Activated T-cell treated with anti-CD3 and anti-CD28 coated beads, Interleukin-2, amount 50 U/mL, for 72 hours (primary cell): ENCODE measurements at places on chromosomes 4 and X.

DNA sequence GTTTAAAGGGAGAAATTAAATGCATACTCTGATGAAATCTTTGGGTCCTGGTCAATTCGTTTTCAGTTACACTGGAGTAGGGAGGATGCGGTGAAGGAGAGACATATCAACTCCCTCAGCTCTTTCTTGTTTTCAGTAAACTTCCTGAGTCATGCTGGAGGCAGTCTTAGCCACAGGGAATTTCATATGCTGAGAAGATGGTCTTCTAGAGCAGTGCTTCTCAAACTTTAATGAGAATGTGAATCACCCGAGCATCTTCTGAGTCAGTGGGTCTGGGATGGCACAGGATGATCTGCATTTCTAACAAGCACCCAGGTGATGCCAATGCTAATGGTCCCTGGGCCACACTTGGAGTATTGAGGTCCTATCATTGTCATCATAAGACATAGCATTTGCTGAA lies 214.5 kb downstream of the KIT start:
- no peak overlapping the region for H3K4me3 ChIP-seq
- no peak overlapping the region for H3K27ac ChIP-seq
- H3K27me3 ChIP-seq, result no peaks in the 10 kb centered on the region
- H3K4me1 ChIP-seq, result no peaks in the 10 kb centered on the region
- DNase-seq, result no peak

DNA sequence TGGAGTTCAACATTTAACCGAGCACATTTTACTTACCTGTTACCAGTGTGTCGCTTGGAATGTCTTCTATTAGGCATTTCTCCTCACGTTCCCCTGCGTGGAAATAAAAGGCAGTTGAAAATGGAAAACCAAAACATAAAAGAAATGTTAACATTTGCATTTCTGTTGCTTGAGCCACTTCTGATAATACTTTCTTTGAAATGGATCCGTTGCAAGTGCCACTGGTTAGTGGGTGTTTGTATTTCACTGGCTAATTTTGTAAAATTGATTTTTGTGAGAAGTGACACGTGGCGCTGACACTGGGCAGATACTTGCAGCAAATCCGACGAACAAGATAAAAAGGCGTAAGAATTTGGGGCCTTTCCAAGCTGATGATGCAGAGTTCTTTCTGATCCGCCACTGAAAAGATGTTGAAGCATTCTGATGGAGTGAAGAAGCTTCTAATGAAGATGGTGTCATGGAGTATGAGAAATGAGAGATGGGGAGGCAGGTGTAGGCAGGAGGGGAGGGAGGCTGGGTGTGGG lies 18.8 kb downstream of the SPON2 start:
- no peak overlapping the region for H3K4me3 ChIP-seq
- H3K27me3 ChIP-seq, result peaks cover 27% of the 10 kb centered on the region
- no peaks in the 10 kb centered on the region for H3K4me1 ChIP-seq

- H3K4me1 ChIP-seq, result no peaks in the 10 kb centered on the region
- no peaks in the 10 kb centered on the region for H3K36me3 ChIP-seq
- no peak for DNase-seq
- H3K27me3 ChIP-seq, result no peaks in the 10 kb centered on the region
- no peak overlapping the region for H3K4me3 ChIP-seq
- H3K27ac ChIP-seq, result no peak overlapping the region
These were observed 319.2 kb upstream of the SLC7A11 start for GRCh38 chr4:138561276-138561880.

- no peak for DNase-seq
- H3K27me3 ChIP-seq, result no peaks in the 10 kb centered on the region
- no peak overlapping the region for H3K4me3 ChIP-seq
- no peak overlapping the region for H3K27ac ChIP-seq
These were observed 23.7 kb downstream of the FAT1 start for GRCh38 chr4:186699881-186700397.
